NCI-H1694 treated with DMSO at 0.1 percent for 48 hours (cell line): ENCODE measurements at places on chromosomes 11 and 22.

DNA sequence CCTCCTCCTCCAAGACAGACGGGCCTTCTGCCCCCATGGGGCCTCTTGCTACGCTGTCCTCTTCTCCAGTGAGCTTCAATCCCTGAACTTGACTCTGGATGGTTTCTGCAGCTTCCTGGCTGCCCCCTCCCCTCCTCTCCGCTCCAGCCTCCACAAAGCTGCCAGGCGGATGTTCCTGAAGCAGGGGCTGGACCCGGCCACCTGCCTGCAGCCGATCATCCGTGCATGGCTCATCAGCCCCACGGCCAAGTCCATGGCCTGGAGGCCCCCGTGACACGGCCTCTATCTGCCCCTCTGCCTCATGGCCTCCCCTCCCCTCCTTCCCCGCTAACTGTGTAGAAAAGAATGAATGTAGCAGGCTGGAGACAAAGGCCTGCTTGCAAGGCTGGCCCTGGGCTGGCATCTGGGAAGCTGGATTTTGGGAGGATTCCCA, 6.8 kb upstream of the SUN2 start:
- peak; percentile 19 for DNase-seq

DNA sequence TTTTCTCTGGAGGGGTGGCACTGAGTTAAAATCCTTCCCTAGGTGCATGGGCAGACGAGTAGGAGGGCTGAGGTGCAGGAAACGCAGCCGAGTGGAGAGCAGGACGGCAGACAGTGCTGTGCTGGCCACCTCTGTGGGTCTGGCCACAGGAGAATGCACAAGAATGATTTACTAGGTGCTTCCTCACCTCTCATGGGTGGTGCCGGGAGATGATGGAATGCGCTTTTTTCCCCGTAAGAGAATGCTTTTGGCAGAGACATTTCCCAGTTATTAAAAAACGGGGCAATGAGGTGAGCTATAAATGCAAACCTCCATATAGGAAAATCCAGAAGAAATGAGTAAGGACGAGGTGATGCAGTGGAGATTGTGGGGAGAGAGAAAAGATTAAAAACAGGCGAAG, 86.1 kb downstream of the ADAMTS15 start:
- DNase-seq, result no peak

- DNase-seq, result no peak
Measured at GRCh38 chr11:80595011-80595410, 1154.2 kb upstream of the TENM4 start.

GRCh38 chr11:61577383-61578118, 3.3 kb downstream of the SYT7 start:
- DNase-seq, result no peak

DNA sequence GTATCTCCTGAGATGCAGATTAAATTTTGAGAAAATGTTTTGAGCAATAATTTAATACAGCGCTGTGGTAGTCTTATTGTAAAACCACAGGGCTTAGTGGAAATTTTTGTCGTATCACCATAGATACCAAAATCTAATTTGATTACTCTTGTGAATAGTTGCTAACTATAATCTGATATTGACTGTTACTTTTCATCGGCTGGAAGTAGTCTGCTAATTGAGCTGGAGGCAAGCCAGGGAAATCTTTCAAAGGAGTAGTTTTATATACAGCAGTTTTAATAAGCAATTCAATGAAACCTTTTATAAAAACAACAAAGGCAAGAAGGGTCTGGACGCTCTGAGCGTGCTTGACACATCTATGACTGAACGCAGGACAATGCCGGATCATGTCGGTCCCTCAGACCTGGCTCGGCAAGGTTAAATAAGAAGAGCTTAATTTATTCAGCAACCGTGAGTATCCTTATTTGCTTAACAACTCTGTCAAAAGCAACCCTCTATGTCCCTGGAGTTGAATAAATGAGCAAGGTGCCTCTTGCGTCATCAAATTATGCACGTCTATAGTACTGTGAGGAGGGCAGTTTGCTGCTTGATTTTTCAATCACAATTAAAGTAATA, 121.2 kb downstream of the NCAM1 start:
- no peak for DNase-seq

- no peak for DNase-seq
Measured at GRCh38 chr11:1014276-1014675, 22.2 kb downstream of the MUC6 start.

GRCh38 chr11:42034826-42035225, 575.4 kb upstream of the LRRC4C start:
- no peak for DNase-seq

GRCh38 chr11:112928136-112928535, 33.1 kb upstream of the NCAM1 start:
- no peak for DNase-seq

GRCh38 chr11:12802418-12803085, 128.3 kb downstream of the TEAD1 start:
- no peak for DNase-seq

DNA sequence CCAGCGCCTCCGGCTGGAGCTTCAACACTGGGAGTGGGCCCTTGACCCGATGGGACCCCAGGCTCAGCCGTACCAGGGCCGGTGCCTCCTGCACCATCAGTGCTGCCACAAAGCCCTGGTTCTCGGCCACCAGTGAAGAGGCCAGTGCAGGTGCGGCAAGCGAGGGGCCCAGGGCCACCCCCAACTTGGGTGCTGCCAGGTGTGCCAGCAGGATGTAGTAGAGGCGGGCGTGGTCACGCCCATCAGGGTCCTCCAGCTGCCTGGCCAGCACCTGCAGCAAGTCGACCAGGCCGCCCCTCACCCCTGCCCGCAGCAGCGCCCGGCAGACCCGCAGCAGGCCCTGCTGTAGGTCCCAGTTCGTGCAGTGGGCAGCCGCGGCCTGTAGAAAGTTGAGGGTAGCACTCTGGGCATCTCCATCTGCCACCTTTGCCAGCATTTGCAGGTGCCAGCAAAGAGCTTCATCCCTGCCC, 2.3 kb downstream of the AP5B1 start:
- DNase-seq, result no peak

DNA sequence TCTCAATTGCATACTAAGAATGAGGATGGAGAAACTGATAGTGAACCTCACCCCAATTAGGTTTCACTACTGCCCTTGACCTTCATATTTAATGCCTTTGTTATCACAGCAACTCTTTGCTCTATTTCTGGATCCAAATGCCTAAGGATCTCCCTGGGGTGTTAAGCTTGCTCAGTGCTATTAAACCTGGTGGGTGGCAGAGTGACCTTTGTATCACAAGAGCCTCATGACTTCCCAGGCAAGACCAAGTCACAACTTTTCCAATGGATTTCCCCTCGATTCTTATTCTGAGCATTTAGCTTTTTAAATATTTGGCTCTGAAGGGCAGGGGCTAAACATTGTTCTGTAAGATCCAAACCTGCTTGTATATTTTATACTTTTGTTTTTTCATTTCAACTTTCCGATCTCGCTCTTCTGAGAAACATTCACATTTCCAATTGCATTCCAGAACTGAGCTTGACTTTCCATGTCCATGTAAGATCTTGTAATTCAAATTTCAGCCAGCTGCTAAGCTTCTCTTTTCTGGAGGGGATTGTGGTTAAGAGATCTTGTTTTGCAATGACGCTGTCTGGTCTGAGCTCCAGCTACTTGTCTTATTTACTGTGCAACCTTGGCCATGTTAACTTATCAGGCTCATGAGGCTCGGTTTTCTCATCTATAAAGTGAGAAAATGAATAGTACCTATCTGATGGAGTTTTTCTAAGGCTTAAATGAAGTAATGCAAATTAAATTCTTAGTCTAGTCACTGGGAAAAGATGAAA, 6.4 kb upstream of the EHF start:
- DNase-seq, result no peak
